Activated CD8-positive, alpha-beta memory T cell treated with anti-CD3 and anti-CD28 coated beads for 1 hour (primary cell): ENCODE measurements at places on chromosomes 4 and X.

DNA sequence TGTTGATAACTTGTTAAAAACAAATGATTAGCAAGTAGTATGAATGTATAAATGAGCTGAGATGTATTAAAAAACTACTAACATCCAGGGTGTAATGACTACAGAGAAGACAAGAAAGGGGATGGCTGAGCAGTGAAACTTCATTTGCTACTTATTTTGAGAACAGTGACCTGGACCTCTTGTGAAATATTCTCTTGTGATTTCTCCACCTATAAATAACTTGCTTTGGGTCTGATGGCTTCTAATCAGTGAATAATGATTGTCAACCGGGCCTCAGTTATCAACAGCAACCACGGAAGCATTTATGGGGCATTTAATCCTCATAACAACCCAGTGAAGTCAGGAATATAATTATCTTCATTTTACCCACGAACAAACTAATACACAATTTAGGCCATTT, 154.2 kb upstream of the HAND2 start:
- DNase-seq, result no peak

- no peak for DNase-seq
Observed at GRCh38 chr4:152805071-152805650, 25.4 kb downstream of the ARFIP1 start.

GRCh38 chrX:10208281-10208856, 51.6 kb downstream of the CLCN4 start:
- no peak for DNase-seq

- DNase-seq, result no peak
Observed at GRCh38 chr4:73589887-73590801, 30.1 kb downstream of the RASSF6 start.
